ENCODE measurements at places on chromosomes 12 and 14. TPM values are rescaled to one million over a fixed set of nuclear protein-coding genes. Genes with fewer than 3 reads are reported as not detected.

The VRTN gene
- total RNA-seq, result not detected

The NKX2-1 gene
- total RNA-seq, result not detected

The CFAP73 gene
- total RNA-seq, result 0.09 TPM

The FIGNL2 gene
- total RNA-seq, result 0.25 TPM

The SLC10A1 gene
- total RNA-seq, result not detected

The KCNA5 gene
- not detected for total RNA-seq

The NXPH4 gene
- 5.1 TPM for total RNA-seq

The FAM90A1 gene
- not detected for total RNA-seq

The DIABLO gene
- 64.6 TPM for total RNA-seq

The DIO2 gene
- total RNA-seq, result 2.2 TPM

The TAS2R20 gene
- total RNA-seq, result not detected

The NEUROD4 gene
- total RNA-seq, result not detected

The IL26 gene
- total RNA-seq, result not detected

The LMO3 gene
- not detected for total RNA-seq

The CNTN1 gene
- total RNA-seq, result 55.1 TPM

The CLBA1 gene
- 16.2 TPM for total RNA-seq

The C12orf60 gene
- 2.4 TPM for total RNA-seq

The LBHD2 gene
- total RNA-seq, result not detected

The SCAF11 gene
- total RNA-seq, result 46.0 TPM

The BMAL2 gene
- 15.7 TPM for total RNA-seq

The HNF1A gene
- total RNA-seq, result 3.9 TPM

The ATXN7L3B gene
- 16.1 TPM for total RNA-seq

The DRAM1 gene
- total RNA-seq, result 20.1 TPM

The ETFRF1 gene
- 8.1 TPM for total RNA-seq

The GLI1 gene
- total RNA-seq, result 8.1 TPM

The CCDC196 gene
- not detected for total RNA-seq

The KITLG gene
- total RNA-seq, result 14.2 TPM

The OAS3 gene
- total RNA-seq, result 20.3 TPM

The DNAI7 gene
- 0.18 TPM for total RNA-seq

Data from A549 treated with GW870086 at 1 μM for 4 hours (cell line).